ENCODE measurements at places on chromosomes 16 and 17.

DNA sequence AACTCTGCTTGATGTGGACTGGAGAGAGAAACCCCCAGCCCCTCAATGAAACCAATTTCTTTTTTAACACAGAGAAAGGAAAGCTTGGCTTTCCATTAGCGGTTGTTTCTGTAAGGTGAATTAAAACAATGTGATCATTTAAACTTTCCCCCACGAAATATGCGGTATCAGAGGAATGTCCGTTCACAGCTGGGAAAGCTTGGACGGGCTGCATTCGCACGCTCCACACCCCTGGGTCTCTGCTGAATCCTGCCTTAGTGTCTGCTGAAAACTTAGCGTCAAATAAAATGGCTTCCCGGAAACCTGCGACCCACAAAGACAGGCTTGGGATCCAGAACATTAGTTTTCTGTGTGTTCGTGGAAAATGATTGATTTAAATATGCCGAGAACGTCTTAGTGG, 71.7 kb downstream of the C16orf95 start:
- DNase-seq, result no peak

GRCh38 chr17:27257031-27257357, 36.9 kb upstream of the WSB1 start:
- DNase-seq, result no peak

GRCh38 chr16:47731252-47731651, 270.1 kb downstream of the PHKB start:
- DNase-seq, result no peak

DNA sequence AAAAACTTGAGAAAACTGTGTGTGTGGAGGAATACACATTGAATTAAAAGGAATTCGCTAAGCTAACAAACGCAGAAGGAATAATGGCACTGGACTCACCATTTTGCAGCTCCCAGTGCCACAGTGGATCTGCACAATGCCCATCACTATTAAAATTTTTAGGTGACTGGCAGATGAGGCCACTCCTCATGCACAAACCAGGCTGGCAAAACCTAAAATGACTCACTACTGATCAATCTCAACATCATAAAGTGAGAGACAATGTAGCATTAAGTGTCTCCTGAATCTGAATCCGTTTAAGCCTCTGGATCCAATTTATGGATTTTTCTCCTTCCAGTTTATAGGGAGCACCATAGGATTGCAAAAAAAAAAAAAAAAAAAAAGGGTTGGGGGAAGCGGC, 20.6 kb downstream of the MYH10 start:
- no peak for DNase-seq

DNA sequence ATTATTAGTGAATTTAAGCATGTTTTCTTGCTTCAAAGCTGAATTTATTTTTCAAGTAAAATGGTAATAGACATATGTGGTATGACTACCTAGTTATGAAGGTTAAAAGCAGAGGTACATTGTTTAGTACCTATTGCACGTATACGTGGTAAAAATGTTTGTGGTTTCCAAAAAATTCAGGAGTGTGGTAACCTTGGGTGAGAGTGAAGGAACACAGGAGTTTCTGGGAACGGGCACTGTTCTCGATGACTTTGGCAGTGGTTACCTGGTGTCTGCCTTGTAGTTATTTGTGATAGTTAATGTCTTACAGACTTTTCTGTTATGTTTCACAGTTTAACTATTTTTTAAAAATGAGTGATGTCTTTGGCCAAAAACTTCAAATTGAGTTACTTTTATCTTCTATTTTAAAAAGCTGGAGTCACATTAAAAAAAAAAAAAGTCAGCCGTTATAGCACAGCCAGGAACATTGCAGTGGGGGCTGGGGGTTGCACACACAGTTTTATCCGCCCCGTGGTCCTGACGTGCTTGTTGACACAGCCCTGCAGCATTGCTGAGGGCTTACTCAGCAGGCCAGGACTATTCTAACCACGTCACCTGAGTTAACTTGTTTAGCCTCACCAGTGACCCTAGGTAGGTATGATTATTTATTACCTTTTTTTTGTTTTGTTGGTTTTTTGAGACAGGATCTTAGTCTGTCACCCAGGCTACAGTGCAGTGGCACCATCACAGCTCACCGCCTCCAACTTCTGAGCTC, 10.9 kb downstream of the JPT2 start:
- DNase-seq, result no peak

DNA sequence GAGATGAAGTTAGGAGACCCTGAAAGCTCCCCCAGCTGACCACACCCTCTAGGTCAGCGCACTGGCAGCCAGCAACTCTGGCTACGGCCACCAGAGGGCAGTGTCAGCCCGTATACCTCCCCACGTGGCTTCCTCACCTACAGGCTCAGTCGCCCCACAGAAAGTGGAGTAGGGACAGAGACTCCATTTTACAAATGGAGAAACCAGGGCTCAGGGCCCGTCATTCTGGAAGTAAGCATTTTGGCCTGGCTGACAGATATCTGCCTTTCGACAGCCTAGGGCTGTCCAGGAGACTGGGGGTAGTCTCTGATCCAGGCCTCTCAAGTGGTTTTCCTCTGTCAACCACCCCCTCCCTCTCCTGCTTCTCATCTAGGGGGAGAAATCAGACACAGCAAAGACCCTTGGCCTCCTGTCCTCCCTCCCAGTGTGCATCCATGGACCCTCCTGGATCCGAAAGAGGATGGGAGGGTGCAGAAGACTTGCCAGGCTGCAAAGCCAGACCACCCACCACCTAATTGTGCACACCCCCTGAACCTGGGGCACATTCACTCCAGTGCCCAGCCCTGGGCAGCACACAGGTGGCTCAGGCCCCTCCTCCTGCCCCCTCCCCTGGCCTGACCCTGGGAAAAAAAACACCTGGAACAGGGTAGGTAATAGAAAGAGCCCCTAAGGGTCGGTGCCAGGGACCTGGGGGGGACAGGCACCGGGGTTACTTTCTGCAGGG, 3.8 kb upstream of the HAP1 start:
- peak; percentile 55 for DNase-seq

- no peak for DNase-seq
Measured at GRCh38 chr17:81608082-81608481, 28.8 kb downstream of the NPLOC4 start.

GRCh38 chr17:48544349-48545021, 424 bp downstream of the HOXB2 start:
- DNase-seq, result no peak

- no peak for DNase-seq
Measured at GRCh38 chr16:25066426-25066746, 45.2 kb upstream of the LCMT1 start.

DNA sequence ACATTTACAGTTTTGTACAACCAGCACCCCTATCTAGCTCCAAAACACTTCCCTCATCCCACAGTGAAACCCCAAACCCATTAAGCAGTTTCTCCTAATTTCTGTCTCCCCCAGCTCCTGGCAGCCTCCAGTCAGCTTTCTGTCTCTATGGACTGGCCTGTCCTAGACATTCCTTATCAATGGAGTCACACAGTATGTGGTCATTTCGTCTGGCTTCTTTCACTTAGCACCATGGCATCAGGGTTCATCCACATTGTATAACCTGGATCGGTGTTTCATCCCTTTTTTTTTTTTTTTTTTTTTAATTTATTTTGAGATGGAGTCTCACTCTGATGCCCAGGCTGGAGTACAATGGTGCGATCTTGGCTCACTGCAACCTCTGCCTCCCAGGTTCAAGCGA, 68.5 kb downstream of the ZDHHC7 start:
- DNase-seq, result no peak

DNA sequence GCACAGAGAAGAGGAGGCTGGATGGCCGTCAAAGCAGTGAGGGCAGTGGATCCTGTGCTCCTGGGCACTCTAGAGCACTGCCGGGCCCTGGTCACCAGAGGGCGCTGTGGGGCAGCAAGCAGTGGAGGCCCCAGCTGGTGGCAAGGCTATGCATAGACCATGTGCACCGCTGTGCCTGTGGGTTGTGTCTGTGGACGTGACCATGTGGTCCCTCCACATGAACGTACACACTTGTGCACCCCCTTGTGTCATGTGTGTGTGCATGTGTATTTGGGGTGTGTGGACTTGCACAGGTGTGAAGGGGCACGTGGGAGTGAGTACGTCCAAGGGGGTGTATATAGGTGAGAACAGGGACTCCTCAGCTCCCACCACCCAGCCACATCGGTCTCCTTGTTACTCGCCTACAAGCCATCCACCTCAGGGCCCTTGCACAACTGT, 4.4 kb upstream of the MAP2K3 start:
- peak; percentile 86 for DNase-seq

- DNase-seq, result no peak
Measured at GRCh38 chr16:11498683-11499082, 88.0 kb downstream of the LITAF start.

GRCh38 chr16:67016681-67017420, 12.1 kb upstream of the CBFB start:
- DNase-seq, result no peak

- no peak for DNase-seq
Measured at GRCh38 chr16:28946681-28947080, 4.1 kb upstream of the NFATC2IP start.
